ENCODE measurements at places on chromosomes 11 and 22.

GRCh38 chr11:37371346-37371970 lies 773.4 kb upstream of the RAG2 start:
- no peak for DNase-seq

GRCh38 chr11:110935018-110935640 lies 222.9 kb upstream of the ARHGAP20 start:
- DNase-seq = no peak

GRCh38 chr11:68617925-68618809 lies 66.2 kb upstream of the GAL start:
- DNase-seq = no peak

- DNase-seq = no peak
Observed at GRCh38 chr11:8709002-8709672, 26.5 kb downstream of the RPL27A start.

DNA sequence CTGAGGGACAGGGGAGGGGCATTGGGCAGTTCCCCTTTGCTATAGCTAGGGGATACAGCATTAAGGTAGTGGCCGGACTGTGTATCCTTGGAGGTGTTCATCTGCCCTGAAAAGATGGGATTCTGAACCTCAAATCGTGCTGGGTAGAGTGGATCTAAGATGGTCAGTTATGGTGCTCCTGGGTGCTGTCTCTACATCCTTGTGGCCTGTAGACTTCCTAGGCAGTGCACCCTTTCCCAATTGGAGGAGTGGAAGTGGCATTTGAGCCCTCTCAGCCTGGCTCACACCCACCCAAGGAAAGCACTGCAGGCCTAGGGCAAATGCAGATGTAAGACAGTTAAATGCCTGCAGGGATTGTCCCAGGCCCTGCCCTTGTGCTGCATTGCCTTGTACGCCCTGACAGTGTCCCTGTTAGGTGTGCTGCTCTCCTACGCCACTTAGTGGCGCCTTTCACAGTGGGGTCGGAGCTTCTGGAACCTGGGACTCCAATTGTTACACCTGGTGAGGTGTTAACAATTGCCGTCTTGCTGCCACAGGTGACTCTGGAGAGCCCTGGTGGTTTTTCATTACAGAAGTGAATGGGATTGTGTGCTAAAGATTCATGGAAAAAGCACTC lies 35.0 kb downstream of the PPFIBP2 start:
- peak; percentile 55 for DNase-seq

GRCh38 chr11:74744277-74744676 lies 4.4 kb upstream of the RNF169 start:
- no peak for DNase-seq

- no peak for DNase-seq
Observed at GRCh38 chr22:42977569-42977968, 37.4 kb downstream of the PACSIN2 start.

GRCh38 chr22:44352378-44353035 lies 39.8 kb upstream of the SHISAL1 start:
- DNase-seq = no peak

DNA sequence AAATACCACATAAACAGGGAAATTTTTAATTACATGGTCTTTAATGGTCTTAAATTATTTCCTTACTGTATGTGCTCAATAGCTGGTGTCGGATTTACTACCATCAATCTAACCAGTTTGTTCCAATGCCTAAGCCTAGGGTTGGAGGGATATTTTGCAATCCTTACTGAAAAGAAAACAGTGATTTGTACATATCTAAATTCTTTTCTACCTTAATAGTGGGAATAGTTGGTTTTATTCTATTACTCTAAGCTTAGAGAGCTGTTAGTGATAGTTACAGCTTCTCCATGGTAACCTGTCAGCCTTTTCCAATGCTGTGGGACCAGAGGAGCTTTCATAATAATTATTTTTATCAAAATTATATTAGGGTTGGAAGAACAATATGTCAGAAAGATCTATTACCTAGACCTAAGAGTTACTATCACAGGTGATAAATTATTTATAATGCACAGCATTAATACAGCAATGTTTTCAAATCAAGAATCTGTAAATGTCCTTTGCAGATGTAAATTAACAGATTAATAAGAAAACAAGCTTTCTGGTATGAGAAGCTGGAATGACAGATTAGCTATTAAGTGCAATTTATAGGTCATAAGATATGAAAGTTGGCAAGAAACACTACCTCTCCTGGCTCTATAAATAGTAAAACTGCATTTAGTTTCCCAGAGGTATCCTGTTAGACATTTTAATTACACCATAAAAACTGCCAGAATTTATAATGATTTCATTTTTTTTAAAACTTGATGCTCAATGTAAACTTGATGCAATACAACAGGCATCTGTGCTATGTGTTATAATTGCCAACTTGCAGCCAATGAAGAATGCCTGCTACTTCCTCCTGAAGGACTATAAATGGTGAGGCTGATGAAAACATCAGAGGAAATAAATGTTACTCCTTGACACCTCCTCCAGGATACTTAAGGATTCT lies 262.0 kb upstream of the PITPNB start:
- no peak for DNase-seq

DNA sequence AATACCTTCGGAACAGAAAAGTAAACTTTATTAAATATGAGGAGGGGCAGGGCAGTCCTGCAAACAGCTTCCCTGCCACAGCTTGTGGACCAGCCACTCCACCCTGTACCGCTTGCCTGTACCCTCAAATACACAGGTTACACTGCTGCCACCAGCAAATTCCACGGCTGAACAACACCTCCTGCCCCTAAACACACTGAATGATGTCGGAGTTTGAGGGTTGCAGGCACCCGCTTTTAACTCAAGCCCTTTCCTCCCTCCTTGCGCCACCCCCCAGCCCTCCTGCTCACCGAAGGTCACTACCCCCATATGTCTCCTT lies 4.0 kb downstream of the VSIG2 start:
- DNase-seq = no peak

DNA sequence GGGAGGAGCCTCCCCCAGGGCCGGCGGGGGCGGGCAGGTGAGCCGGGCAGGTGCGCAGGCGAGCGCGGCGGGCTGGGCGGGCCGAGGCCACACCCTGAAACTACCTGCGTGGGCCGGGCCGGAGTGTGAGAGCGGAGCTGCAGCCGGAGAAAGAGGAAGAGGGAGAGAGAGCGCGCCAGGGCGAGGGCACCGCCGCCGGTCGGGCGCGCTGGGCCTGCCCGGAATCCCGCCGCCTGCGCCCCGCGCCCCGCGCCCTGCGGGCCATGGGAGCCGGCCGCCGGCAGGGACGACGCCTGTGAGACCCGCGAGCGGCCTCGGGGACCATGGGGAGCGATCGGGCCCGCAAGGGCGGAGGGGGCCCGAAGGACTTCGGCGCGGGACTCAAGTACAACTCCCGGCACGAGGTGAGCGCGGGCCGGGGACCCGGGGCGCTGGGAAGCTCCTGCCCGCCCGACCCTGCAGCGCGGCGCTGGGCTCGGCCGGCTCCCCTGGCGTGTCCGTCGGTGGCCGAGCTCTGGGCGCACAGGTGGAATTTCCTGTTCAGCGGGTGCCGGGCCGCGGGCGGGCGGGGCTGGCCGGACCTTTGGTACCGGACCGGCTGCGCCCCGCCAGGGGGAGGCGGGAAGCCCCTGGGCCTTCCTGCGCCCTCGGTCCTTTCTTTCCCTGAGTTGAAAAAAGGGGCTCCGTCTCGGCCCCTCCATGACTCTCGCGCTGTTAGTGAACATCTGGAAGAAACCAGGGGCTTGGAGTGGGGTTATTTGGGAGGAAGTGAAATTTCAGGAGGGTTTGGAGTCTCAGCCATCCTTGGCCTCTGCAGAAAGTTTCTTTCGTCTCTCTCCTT lies at the start of gene ST14:
TSS of gene ST14 (plus strand) at position 126 of the 841 bp plus-strand sequence. CDS start at position 324, 198 bp downstream.
- no peak for DNase-seq

- peak; percentile 3 for DNase-seq
Observed at GRCh38 chr11:14773755-14774154, 118.3 kb downstream of the CYP2R1 start.

GRCh38 chr11:65851811-65852507 lies 6.0 kb downstream of the CFL1 start:
- DNase-seq = no peak

DNA sequence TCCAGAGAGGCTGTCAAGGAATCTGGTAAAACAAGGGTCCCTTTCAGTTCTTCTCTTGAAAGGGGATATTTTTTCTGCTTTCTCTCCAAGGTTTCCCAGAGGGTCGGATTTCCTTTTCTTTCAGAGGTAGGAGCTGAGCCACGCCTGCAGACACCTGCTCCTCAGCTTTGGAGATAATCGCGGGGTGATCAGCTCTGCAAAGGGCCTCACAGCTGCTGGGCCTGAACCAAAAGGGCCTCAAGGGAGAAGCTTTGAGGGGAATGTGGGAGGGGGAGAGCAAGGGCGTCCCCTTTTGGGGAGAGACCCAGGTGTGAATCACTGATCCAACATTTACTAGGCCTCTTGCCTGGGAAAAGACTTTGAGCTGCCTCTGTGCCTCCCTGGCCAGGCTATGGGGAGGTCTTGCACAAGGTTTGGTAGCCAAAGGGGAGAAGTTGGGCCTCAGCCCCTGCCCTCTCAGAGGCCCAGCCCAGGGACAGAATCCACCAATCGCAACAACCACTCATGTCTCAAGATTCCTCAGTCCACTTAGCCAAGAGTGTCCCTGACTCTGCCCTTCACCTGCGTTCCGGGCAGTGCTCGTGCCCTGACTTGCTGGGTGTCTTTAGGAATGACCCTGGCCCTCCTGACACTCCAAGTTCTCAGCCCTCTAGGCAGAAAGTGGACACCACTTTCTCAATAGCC lies 14.0 kb upstream of the TP53I11 start:
- DNase-seq = no peak

GRCh38 chr11:112381578-112381977 lies 120.9 kb upstream of the PLET1 start:
- DNase-seq = no peak

DNA sequence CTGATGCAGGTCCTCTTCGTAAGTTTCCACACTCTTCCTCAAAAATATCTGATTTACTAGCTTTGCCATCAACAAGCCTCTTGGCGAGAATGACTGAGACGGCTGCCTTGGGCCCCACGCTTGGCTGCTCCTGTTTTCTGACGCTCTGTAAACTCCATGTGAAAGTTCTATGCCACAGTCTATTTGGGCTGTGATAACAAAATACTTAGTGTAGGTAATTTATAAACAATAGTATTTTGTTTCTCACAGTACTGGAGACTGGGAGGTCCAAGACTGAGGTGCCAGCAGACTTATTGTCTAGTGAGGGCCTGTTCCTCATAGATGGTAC lies 123.2 kb upstream of the SORL1-AS1 start:
- DNase-seq = no peak

GRCh38 chr22:30828187-30829155 lies 133.8 kb downstream of the OSBP2 start:
- DNase-seq = no peak

DNA sequence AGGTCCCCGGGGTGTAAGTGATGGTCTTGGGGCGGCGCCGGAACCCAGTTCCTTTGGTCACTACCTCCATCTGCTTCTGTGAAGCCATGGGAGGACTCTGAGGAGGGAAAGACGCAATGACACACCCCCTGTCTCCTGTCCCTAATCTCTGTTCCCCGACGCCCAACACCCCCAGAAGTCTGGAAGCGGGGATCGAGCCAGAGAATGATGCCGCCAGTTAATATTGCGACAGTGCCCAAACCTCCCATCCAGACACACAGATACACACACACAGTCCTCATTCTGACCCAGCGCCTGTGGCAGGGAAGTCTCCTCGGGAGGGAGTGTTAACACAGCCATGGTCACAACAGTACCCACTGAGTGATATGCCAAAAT lies 352 bp downstream of the C22orf23 start:
- DNase-seq = no peak

DNA sequence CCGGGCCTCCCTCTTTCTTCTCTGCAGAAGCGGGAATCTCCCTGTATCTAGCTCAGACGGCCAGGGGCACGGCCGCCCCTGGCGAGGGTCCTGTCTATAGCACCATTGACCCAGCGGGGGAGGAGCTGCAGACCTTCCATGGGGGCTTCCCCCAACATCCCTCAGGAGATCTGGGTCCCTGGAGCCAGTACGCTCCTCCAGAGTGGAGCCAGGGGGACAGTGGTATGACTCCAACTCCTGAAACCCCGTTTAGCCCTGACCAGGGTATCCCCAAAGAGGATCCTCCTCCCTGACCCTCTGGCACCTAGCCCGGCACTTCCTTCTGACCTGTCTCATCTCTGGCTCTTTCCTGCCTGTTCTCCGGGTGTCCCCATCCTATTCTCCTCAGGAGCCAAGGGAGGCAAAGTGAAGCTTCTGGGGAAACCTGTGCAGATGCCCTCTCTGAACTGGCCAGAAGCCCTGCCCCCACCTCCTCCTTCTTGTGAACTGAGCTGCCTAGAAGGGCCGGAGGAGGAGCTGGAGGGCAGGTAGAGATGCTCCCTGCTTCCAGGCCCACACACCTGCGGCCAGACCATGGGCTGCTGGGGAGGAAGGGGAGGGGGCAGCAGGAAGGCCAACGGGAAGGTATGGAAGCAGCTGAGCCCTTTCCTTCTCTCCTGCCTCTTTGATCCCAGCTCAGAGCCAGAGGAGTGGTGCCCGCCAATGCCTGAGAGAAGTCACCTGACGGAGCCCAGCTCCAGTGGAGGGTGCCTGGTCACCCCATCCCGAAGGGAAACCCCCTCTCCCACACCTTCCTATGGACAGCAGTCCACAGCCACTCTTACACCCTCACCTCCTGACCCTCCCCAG lies 12.9 kb downstream of the ROBO3 start:
- no peak for DNase-seq

DNA sequence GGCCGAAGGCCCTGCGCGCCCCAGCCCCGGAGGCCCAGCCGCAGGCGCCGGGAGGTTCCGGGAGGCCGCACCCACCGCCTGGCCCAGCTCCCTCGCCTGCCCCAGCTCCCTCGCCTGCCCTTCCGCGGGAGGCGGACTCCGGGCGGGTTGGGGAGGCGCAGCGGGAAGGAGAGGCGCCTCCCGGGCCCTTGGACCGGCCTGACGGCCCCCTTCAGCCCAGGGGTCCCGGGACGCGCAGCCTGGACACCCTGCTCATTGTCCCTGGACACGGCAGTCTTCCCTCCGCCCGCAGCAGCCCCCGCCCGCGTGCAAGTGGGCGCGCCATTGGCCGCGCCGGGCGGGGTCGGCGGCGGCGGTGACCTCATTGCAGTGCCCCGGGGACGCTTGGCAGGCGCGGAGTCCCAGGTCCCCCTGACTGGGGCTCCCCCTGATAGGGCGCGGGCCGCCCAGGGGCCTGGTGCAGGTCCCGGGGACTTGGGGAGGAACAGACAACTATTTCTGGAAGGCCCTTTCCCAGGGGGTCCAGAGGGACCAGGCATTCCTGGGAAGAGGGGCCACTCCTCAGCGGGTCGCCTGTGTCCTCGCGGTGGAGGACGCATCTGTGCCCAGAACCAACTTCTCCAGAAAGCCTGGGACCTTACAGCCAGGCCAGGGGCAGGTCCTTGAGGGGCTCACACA lies 501 bp downstream of the CD151 start:
- no peak for DNase-seq

DNA sequence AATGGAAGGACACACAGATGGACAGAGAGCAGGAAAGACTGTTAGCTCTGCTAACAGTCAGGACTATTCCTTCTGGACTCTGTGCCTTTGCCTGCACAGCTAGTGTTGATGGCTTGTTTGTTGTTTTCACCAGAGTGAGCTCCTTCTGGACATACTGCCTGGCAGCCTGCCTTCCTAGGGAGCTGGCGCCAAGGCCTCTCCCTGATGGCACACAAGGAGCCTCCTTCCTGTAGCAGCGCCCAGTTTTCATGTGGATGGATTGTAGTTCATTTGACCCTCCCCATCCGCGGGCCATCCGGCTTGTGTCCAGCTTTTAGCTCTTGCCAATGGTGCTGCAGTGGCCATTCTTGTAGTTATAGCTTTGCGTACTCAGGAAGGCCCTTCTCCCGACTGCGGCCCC lies 16.6 kb upstream of the BCR start:
- DNase-seq = no peak
